ENCODE measurements at places on chromosomes 12 and 14.

GRCh38 chr14:30656190-30656632, 34.1 kb downstream of the SCFD1 start:
- peaks cover 5% of the 10 kb centered on the region for H3K36me3 ChIP-seq
- no peaks in the 10 kb centered on the region for H3K27me3 ChIP-seq
- DNase-seq = peak; percentile 42
- H3K27ac ChIP-seq = no peak overlapping the region
- no peak overlapping the region for H3K4me3 ChIP-seq

DNA sequence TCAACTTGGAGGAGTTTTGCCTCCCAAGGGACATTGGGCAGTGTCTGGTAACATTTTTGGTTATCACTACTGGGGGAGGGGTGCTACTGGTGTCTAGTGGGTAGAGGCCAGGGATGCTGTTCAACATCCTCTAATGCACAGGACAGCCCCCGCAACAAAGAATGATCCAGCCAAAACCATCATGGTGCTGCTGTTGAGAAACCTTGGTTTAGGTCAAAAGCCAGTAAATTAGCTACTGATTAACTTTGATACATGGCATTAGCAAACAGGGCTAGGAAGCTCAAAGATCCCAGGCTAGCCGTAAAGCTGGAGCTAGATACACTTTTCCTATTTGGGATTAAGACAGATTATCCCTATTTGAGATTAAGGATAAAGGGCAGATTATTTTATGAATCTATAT, 8.8 kb downstream of the ALKBH2 start:
- H3K27me3 ChIP-seq = peaks cover 2% of the 10 kb centered on the region
- no peak overlapping the region for H3K27ac ChIP-seq
- H3K36me3 ChIP-seq = peaks cover 26% of the 10 kb centered on the region
- no peak overlapping the region for H3K4me3 ChIP-seq

- peaks cover 57% of the 10 kb centered on the region for H3K4me1 ChIP-seq
- peaks cover 11% of the 10 kb centered on the region for H3K27me3 ChIP-seq
- H3K4me3 ChIP-seq = peak overlapping the region; percentile 90
- peak overlapping the region; percentile 70 for H3K27ac ChIP-seq
Observed at GRCh38 chr12:2691006-2691344, 103.8 kb upstream of the FKBP4 start.

- no peak overlapping the region for H3K27ac ChIP-seq
- H3K27me3 ChIP-seq = no peaks in the 10 kb centered on the region
- no peak overlapping the region for H3K4me3 ChIP-seq
- H3K4me1 ChIP-seq = no peaks in the 10 kb centered on the region
- peaks cover 22% of the 10 kb centered on the region for H3K36me3 ChIP-seq
- no peak for DNase-seq
Observed at GRCh38 chr14:31360919-31361662, 59.3 kb downstream of the HEATR5A start.

GRCh38 chr12:117124421-117125271, 25.4 kb upstream of the TESC start:
- DNase-seq = no peak
- peaks cover 3% of the 10 kb centered on the region for H3K4me1 ChIP-seq
- H3K27ac ChIP-seq = no peak overlapping the region

DNA sequence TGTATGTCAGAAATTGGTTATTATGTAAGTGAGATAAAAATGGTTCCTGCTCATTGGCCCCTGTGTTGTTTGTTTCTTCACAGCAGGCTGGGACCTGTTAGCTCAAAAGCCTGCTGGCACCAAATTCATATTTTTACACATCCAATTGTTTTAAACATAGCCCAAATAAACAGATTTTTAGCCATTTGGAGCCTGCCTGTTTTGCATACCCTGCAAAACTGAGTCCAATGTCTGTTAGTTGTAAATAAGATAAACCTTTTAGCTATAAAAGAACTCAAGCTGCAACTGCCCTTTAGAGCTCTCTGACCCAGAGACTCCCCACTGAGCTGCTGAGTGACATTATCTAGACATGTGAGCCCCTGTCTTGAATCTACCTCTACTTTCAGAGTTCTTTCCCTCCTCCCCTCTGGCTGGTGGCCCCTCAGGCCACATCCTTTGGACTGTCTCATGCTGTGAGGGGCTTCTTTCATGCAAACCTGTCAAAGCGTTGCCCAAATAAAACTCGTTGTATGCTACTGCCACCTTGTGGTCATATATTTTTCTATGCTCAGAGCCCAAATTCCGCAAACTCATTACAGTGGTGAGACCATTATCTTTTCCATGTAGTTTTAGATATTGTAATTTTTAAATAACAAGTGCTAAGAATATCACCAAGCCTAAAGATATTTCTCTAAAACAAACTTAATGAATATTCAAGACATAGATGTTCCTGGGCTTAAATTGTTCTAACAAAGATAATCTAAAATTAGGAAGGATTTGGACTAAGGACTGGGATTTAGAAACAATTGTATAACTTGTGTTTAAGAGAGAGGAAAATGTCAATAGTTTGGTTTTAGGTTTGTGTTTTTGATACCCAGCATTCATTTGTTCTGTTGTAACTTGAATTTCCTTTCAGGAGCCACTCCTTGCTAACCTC, 337.9 kb downstream of the AACS start:
- H3K36me3 ChIP-seq = no peaks in the 10 kb centered on the region
- H3K4me1 ChIP-seq = no peaks in the 10 kb centered on the region
- DNase-seq = peak; percentile 1
- peaks cover 3% of the 10 kb centered on the region for H3K27me3 ChIP-seq
